NB4 (cell line): ENCODE measurements at places on chromosomes 2 and 18.
A peak's percentile ranks its signal among the peaks of the same experiment; 100 is the strongest.

- DNase-seq, result no peak
Observed at GRCh38 chr2:200821686-200822245, 10.1 kb downstream of the BZW1 start.

DNA sequence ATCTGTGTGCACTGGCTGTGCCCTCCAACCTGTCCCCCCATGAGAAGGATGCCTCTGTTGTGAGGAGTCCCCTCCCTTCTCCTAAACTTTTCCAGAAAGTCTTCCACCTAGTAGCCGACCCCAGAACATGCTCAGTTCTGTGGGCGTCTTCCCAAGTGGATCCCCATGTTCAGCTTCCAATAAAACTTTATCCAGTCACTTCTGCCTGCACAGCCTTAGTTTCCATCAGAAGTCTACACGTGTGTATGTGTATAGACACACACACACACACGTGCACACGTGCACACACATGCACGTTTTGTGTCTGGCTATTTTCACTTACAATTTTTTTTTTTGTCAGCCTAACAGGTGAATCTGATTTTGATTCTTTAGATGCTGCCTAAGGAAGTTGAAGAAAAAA lies 115.1 kb downstream of the RTP5 start:
- no peak for DNase-seq

DNA sequence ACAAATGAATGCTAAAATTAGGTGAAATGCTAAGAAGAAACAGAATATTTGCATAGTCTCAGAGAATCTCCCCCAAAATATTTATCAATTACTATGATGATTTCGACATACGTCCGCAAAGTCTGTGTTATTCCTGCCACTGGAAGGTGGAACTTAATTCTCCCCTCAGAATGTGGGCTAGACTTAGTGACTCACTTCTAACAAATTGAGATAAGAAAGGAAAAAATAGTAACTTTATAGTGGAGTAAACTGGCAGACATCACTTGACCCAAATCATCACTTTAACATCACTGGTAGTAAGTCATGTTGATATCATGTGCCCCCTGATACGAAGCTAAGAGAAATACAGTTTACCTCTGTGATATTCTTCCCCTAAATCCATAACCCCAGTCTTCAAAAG lies 23.5 kb downstream of the HADHB start:
- peak; percentile 57 for DNase-seq

DNA sequence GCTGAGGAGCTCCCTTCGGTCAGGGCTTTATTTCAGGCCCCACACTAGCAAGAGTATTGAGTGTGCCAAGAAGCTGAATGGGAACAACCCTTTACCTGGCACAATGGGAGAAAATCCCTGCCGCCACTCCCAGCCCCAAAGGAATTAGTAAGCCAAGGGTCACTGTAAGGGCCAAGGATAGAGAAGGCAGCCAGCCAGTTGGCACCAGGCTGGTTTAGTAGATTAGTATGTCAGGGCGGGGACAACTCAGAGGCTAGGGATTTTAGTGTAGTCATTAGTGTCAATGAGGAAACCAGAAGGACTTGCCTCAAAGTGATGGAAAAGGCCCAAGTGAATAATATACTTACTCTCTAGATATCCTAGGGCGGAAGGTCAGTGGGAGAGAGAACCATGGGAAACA lies 34.9 kb upstream of the CYP26B1 start:
- DNase-seq, result no peak

- DNase-seq, result no peak
Observed at GRCh38 chr18:34951625-34952379, 89.4 kb upstream of the MAPRE2 start.

- peak; percentile 52 for DNase-seq
Observed at GRCh38 chr2:160379399-160379798, 114.2 kb downstream of the RBMS1 start.

GRCh38 chr2:79920512-79921076 lies 384.0 kb downstream of the LRRTM1 start:
- DNase-seq, result no peak

DNA sequence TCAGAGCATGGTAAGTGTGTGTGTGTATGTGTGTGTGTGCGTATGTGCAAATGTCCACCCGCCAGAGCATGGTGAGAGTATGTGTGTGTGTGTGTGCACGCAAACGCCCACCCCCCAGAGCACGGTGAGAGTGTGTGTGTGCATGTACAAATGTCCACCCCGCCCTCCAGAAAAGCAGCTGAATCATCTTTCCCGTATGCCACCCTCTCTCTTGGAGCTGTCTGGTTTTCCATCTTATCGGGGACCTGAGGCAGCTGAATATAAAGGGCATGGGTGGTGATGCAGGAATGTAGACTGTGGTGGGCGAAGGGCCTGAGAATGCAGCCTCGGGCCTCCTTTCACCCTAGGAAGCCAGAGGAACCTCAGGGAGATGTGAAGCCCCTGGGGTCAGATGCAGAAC lies 66.9 kb downstream of the COPS7B start:
- DNase-seq, result no peak

- DNase-seq, result peak; percentile 64
Observed at GRCh38 chr2:95261602-95262001, 12.6 kb upstream of the PROM2 start.

DNA sequence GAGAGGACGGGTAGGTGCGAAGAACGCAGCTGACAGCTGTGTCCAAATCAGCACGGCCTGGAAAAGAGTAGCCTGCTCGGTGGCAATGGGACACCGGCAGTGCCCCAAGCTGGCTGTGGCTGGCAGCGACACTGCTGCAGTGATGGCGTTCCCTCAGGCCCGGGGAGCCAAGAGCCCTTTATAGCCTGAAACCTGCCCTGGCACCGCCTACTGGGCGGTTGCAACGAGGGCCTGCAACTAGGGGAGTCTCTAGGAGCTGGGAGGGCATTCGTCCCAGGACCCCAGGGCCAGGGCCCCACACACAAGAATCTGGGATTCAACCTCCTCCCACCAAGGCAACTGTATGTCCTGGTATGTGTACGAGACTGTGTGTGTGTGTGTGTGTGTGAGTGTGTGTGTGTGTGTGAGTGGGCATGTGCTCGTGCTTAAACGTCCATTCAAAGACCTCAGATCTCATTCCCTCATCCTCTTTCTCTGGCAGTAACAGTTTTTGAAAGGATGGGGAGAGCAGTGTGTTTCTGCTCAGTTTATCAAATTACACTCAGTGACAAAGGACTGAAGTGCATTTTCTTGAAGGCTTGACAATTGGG lies 6.8 kb upstream of the CYP26B1 start:
- no peak for DNase-seq

- DNase-seq, result peak; percentile 23
Observed at GRCh38 chr2:71859211-71859847, 288.3 kb downstream of the CYP26B1 start.

DNA sequence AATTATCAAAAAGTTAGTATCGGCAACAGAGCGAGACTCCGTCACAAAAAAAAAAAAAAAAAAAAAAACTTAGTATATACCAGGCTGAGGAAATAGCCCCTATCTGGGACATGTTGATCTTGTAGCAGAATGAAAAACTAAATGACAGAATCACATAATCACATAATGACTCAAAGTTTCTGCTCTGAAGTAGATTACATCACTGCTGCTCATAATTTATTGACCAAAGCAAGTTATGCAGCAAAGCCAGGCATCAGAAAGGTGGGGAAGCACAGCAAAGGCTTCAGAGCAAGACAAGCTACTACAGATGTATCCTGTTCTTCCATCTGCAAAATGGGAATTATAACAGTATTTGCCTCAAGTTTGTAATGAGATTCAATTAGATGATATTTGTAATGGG lies 68.1 kb downstream of the BOD1L2 start:
- DNase-seq, result no peak

DNA sequence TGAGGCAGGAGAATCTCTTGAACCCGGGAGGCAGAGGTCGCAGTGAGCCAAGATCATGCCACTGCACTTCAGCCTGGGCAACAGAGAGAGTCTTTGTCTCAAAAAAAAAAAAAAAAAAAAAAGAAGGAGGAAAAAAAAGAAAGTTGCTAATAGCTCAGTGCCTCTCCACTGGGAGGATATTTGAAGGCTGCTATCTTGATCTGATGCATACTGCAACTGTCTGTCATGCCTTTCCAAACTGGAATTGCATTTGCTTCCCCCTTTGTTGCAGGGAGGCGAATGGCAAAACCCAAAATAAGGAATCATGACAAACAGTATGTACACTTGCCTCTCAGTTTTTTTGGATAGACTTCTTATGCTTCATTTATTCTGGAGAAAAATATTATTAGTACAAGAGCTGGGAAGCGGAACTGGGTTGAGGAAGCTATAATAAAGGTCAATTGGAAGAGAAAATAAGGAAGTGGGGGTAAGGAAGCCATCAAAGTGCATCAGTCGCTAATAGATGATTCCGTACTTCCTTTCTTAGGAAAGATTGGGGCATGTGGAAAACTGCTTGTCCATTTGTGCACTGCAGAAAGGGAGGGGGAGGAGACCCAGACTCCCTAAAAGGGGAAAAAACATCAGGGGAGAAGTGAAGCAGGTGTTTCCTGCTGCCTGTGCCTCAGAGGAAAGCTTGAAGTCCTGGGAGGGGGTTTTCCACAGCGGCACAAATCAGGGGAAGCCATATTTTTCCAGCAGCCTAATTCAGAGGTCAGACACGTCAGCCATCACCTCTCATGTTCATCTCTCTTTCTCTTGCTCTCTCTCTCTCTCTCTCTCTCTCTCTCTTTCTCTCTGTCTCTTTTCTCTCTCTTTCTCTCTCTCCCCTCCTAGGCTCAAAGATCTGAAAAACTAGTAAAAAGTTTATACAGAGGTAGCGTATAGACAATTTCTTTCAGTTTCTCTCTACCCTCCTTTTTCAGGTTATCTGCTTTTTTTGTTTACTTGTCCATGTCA lies 301.4 kb upstream of the TNP1 start:
- DNase-seq, result no peak

GRCh38 chr2:157995117-157995516 lies 106.6 kb upstream of the UPP2 start:
- DNase-seq, result no peak

- DNase-seq, result peak; percentile 40
Observed at GRCh38 chr2:102147935-102148334, 5.4 kb downstream of the IL1R1 start.

GRCh38 chr2:48449073-48449840 lies 80.7 kb upstream of the STON1 start:
- no peak for DNase-seq

DNA sequence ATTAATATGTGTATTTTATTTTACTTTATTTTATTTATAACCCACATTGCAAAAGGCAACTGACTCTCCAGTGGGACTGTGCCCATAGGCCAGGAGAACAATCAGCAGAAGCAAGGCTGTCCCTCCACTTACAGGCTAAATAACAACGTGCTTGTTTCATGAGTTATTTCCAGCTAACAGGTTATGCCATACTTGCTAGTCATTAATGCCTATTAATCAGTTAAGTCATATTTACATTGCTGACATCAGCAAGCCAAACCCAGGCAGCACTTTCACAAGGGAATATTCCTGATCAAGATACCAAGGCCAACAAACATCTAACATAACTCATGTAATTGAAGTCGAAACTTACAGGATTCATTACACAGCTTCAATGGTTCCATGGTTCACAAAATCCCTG lies 92.1 kb downstream of the EN1 start:
- DNase-seq, result no peak

- no peak for DNase-seq
Observed at GRCh38 chr18:28256166-28256565, 79.2 kb upstream of the CDH2 start.

GRCh38 chr2:11720752-11721151 lies 25.7 kb upstream of the LPIN1 start:
- DNase-seq, result no peak

DNA sequence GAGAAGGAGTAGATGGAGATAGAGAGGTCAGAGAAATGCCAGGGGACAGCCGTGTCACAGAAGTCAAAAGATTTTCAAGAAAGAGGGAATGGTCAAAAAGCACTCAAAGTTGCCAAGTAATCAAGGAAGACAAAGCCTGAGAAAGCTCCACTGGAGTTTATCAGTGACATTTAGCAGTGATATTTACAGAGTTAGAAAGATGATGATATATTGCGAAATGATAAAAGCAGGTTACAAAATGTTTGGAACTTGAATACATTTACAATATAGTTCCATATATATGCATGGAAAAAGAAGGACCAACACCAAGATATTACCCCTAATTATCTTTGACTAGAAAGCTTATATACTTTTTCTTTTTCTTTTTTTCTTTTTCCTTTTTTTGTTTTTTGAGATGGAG lies 20.4 kb downstream of the ZNF2 start:
- DNase-seq, result no peak

- no peak for DNase-seq
Observed at GRCh38 chr18:28494151-28494550, 317.2 kb upstream of the CDH2 start.

DNA sequence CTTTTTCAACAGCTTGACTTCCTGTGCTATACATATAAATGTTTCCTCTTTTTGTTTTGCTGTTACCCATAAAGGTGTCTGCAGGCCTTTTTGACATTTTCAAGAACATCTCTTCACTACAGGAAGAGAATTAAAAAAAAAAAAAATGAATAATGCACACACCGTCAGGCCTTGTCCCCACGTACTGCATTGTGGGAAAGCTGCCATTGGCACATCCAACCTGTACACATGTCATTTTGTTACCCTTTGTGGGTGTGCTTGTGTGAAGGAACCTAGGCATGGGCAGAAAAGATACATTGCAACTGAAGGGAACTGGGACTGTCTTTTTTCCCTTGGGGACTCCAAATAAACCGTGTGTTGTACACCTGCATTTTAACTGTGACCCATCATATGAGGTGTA lies 16.8 kb upstream of the TMEM37 start:
- no peak for DNase-seq

DNA sequence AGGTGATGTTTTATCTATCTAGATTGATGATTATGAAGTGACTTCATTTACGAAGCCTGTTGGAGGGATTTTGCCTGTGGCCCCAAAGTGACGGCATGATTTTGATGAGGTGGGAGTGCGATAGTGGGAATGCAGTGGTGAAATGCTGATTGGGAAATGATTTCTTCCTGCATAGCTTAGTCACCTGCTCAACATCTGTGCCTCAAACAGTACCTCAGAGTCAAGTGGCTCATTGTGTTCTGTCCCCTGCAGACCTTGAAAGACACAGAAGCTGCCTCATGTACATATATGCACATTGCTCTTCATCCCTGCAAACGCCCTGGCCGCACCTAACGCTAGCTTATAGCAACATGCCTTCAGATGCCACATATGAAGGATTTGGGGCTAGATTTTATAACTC lies 201.2 kb downstream of the TPGS2 start:
- DNase-seq, result no peak

- peak; percentile 87 for DNase-seq
Observed at GRCh38 chr2:152335016-152335725, at the start of gene FMNL2. FMNL2 (plus strand) TSS chr2:152335174.

- DNase-seq, result no peak
Observed at GRCh38 chr2:16330571-16330970, 335.1 kb downstream of the CYRIA start.

GRCh38 chr2:138327967-138328366 lies 173.6 kb upstream of the SPOPL start:
- DNase-seq, result no peak

DNA sequence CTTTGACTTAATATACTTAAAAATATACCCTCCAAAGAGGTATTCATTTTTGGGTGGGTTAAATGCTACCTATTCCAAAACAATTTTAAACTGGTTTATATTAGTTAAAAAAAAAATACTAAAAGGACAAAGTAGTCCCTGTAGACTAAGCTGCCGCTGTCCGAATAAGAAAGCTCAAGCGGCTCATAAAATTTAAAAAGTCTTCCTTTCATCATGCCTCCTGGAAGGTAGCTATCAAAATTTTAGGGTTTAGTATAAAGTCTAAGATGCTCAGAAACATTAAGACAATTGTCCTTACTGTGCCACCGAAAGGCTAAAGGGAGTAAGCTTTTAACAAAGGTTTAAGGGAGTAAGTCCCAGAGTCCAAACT lies 440 bp upstream of the UGGT1 start:
- DNase-seq, result no peak
